Testis (tissue), 5 donors: ENCODE measurements at places on chromosomes 2 and 18.

DNA sequence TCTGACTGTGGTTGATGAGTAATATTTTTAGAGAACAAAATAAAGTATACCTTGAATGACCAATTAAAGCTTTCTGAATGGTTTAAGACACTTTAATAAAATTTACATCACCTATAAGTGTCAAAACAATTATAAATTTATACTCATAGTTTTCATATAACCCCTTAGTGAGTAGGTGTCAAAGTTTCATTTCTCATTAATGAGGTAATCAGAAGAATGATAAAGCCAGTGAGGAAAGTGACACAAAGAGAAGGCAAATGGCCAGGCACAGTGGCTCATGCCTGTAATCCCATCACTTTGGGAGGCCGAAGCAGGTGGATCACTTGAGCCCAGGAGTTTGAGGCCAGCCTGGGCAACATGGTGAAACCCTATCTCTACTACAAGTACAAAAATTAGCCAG, 60.8 kb upstream of the CTLA4 start:
- DNase-seq, result no peak
- H3K27ac ChIP-seq, result no peak overlapping the region
- no peaks in the 10 kb centered on the region for H3K27me3 ChIP-seq

DNA sequence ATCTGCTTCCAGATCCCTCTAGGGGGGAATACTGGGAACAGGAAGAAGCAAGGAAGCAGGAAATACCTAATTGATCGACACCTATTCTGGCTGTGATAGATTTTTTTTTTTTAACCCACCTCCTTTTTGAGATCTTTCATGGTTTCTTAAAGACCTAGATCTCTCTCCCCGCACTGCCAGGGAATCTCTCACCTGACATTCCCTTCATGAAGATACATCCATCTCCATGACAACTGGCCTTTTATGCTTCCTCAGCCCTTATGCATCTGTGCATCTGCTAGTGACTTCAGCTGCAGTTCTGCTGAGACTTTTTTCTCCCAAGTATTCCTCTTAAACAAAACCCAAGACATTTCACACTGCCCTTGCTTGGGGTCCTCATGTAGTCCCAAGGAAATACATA, 21.1 kb upstream of the CPO start:
- H3K27ac ChIP-seq, result no peak overlapping the region
- no peaks in the 10 kb centered on the region for H3K27me3 ChIP-seq
- DNase-seq, result no peak
- no peaks in the 10 kb centered on the region for H3K4me1 ChIP-seq
- no peak overlapping the region for H3K4me3 ChIP-seq

- no peak overlapping the region for H3K4me3 ChIP-seq
- H3K4me1 ChIP-seq, result no peaks in the 10 kb centered on the region
- H3K27ac ChIP-seq, result no peak overlapping the region
- no peaks in the 10 kb centered on the region for H3K36me3 ChIP-seq
- no peak for DNase-seq
These were observed 234.5 kb upstream of the CHST9 start for GRCh38 chr18:27419646-27420045.

DNA sequence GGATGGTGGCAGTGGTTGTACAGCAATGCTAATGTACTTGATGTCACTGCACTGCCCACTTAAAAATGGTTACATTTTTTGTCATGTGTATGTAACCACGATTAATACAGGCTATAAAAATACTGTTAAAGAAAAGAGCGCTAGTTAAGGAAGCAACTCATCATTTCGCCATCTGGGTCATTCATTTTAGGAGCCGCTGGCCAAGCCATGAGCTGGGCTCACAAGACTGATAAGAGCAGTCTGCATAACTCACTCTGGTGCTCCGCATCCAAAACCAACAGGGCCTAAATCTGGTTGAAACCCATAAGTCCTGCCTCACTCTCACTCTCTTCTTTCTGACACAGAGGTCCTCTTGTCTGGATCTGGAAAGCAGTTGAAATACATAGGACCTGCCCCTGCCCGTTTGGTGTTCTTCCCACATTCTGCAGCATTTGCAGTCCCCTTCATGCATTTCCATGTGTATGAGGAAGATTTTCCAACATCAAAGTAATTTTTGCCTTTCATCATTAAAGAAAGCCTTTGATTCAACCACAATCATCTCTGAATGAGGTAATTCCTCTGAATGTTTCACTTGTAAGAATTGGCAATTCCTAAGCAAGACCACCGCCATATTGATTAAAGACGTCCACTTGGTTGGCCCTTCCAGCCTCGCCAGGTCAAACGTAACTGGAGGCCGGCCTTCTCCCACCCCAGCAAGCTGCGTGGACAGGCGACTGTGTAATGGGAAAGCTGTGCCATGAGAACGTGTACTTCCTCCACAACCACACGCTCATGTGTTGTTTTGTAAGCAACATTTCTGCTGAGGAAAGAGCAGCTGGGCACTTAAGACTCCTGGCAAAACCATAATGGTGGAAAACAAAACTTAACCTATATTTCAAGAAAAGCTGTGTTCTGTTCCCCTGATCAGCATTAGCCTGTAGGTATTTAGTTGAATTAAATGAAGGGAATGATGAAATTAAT, 112.2 kb downstream of the VAPA start:
- DNase-seq, result no peak
- no peaks in the 10 kb centered on the region for H3K27me3 ChIP-seq
- H3K36me3 ChIP-seq, result no peaks in the 10 kb centered on the region
- H3K27ac ChIP-seq, result no peak overlapping the region
